Left cardiac atrium (tissue), 4 donors: ENCODE measurements at places on chromosomes 12 and 14. TPM values are rescaled to one million over a fixed set of nuclear protein-coding genes. Genes with fewer than 3 reads are reported as not detected.

GRCh38 chr12:65518771-65519170 is 240.3 kb downstream of the MSRB3 start:
- no peak for DNase-seq

DNA sequence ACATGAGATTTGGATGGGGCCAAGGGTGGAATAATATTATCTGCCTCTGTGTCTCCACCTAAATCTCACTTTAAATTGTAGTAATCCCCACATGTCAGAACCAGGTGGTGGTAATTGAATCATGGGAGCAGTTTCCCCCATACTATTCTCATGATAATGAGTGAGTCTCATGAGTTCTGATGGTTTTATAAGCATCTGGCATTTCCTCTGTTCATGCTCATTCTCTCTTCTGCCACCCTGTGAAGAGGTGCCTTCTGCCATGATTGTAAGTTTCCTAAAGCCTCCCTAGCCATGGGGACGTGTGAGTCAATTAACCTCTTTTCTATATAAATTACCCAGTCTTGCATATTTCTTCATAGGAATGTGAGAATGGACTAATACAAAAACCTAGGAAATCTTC is 29.9 kb downstream of the TSPAN19 start:
- DNase-seq = no peak

DNA sequence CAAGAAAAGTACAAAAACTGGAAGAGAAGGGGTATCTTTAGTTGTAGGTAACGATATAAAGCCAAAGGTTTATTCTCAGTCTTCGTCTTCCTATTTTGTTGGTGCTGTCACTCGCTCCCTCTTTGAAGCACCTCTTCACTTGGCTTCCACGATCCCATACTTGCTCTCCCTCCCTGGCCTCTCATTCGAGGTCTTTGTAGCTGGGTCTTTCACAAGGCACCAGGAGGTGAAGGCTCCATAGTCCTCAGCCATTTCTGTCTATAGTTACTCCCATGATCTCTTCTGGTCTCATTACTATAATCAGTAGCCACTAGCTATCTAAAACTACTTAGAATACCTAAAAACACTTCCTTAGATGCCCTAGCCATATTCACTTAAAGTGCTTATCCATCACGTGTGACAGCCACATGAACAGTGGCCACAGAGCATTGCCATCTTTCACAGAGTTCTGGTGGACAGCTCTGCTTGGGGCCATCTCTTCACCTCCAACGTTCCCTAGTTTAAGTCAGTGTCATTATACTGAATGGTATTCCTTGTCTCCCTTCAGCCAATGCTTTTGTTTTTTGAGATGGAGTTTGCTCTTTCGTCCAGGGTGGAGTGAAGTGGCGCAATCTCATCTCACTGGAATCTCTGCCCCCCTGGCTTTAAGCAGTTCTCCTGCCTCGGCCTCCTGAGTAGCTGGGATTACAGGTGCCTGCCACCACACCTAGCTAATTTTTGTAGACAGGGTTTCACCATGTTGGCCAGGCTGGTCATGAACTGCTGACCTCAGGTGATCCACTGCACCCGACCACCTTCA is 57.1 kb downstream of the ATP2A2 start:
- no peak for DNase-seq

- no peak for DNase-seq
Measured at GRCh38 chr14:59863806-59864525, 6.6 kb downstream of the RTN1 start.

DNA sequence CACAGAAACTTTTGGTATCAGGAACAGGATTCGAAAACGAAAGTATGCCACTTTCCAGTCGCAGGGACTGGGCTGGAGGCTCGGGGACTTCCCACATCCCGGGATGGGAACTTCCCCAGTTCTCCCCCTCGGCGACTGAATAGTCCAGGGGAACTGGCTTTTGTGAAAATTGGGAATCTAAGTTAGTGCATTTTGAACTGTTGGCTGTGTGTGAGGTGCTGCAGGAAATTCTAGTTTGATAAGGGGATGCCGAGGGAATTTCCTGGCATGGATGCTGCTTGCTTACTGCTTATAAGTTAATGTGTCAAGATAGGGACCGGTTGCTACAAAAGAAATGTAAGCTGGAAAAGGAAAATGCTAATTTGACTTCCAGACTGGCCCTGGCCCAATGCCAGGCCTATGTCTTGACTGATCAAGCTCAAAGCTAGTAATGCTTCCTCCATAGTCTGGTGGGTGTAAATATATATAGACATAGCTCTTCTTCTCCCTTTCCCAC is 73.4 kb upstream of the EIF5 start:
- peak; percentile 67 for DNase-seq

- no peak for DNase-seq
Measured at GRCh38 chr12:22230280-22230794, 104.2 kb downstream of the ST8SIA1 start.

GRCh38 chr12:32134101-32134888 is 27.6 kb downstream of the BICD1 start:
- no peak for DNase-seq

- DNase-seq = no peak
Measured at GRCh38 chr12:88805286-88805685, 225.0 kb upstream of the KITLG start.

DNA sequence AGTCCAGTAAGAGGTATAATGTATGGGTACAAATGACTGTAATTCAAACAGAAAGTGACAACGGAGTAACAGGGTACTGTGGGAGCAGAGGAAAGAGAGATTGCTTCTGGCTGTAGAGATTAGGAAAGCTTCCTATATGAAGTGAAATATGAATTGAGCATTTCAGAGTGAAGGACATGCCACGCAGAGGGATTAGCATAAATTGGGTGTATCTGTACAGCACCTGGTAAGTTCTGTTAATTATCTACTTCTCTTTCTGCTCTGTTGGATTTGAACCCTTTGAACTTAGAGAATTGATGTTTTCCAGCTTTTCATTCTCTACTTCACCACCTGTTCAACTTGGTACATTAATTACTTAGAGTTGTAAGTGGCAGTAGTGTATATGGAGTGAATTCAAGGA is 8.8 kb downstream of the STK38L start:
- DNase-seq = no peak

DNA sequence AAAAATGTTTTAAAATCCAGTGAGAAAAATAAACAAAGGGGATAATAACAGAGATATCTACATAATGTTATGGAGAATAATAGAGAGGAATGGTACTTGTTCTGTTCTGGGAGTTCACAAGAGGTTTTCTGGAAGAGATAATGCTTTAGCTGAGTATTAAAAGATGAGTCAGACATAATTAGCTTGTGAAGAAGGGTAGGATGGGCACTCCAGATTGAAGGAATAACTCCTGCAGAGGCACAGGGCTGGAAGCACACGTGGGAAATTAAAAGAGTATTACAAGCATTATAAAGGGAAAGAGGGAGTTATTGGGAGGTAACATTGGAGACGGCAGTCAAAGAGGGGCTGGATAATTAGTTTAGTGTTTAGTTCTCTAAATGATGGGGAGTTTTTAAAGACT is 124.9 kb upstream of the BTG1 start:
- no peak for DNase-seq

DNA sequence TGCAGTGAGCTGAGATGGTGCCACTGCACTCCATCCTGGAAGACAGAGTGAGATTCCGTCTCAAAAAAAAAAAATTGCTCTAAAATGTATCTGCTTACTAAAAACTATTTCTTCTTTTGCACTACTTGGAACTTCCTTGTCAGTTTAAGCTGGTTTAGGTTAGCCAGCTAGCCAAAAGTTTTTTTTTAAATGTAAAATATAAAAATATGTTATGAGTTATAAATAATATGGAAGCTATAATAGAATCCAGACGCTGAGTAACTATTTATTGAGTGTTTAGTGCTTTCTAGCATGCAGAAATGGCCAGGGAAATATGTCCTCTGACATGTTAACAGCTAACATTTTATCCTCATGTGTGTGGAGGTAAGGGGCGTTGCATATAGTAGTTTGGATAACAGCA is 85.6 kb downstream of the PLEKHA5 start:
- no peak for DNase-seq

GRCh38 chr14:87233266-87233665 is 759.7 kb downstream of the GALC start:
- DNase-seq = no peak

DNA sequence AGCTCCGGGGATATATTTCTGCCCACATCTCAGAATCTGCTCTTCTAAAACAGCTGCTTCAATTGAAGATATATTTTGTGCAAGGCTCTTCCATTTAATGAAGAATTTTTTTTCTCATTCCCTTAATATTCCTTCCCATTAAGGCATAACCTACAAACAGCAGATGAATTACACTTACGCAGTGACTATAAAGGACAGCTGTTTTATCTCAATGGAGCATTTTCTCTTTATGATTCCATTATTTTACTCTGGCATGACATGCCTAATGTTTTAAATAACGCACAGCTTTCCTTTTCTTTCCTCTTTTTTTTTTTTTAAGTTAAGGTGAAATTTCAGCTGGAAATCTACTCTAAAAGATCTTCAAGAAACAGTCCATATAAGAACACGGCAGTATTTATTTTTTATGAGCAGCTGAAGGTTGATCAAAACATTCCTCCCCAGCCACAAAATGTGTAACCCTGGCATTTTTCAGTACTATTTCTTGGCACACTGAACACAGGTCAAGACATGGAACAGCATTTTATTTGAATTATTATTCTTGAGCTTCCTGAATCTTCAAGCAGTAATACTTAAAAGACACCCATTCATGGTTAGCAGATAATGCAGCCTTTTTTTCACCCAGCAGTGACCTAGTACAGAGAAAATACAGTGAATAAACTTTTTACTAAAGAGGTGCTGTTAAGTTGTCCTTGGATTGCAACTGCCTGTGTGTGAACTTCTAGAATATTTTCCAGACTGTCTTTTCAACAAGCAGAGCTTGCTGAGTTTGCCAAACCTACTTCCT is 118.1 kb upstream of the FOXN3 start:
- no peak for DNase-seq

- DNase-seq = no peak
Measured at GRCh38 chr12:124044809-124045321, 71.8 kb downstream of the ZNF664 start.

GRCh38 chr12:88558340-88558867 is 21.9 kb downstream of the KITLG start:
- DNase-seq = no peak

GRCh38 chr14:95469134-95469481 is 47.3 kb downstream of the SYNE3 start:
- no peak for DNase-seq

GRCh38 chr14:24483604-24484252 is 24.3 kb downstream of the CMA1 start:
- DNase-seq = no peak

GRCh38 chr14:53391631-53392285 is 238.6 kb upstream of the DDHD1 start:
- no peak for DNase-seq

- DNase-seq = peak; percentile 55
Measured at GRCh38 chr12:121872546-121873215, 14.0 kb upstream of the HPD start.

DNA sequence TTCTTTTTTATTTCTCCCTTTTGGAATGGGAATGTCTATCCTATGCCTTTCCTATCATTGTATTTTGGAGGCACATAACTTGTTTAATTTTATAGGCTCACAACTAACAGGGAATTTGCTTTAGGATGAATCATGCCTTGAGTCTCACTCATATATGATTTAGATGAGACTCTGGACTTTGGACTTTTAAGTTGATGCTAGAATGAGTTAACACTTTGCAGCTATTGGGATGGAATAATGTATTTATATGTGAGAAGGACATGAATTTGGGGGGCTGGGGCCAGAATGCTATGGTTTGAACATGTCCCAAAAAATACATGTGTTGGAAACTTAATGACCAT is 365.3 kb downstream of the ZFP36L1 start:
- no peak for DNase-seq

DNA sequence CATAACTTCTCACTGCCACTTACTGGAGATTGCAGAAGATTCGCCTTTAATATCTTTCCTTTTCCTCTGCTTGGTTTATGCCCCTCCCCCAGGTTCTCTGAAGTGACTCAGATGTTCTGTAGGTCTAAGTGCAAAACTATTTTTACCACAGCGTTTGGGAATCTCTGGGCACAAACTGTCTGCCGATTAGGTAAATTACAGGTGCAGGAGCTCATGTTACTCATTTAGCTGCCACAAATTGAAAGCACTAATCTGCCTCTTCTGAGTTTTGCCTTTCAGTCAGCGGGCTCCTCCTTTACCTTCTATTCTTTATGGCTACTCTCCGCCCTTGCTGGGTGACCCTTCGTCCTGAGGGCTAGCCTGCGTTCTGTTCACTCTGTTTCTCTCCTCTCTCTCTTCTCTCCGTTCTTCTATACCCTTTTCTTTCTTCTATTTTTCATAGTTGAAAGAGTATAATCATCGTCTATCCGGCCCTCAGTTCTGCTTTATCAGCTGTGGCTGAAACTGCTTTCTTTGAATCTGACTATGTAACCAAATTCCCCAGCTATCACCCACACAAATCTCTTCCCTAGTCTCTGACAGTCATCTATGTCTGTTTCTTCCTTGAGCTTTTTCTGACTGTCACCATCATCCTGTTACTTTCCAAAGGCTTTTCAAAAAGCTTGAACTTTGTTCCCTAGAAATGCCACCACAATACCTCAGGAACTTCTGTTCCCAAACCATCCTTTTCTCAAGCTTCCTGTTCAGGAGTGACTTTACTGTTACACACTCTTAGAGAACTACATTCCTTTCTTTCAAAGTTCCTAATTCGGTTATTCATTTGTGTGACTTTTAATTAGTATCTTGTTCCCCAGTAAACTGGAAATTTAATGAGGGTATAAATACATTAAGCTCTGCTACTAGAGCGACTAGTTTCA is 4.3 kb upstream of the MYF6 start:
- DNase-seq = peak; percentile 19

- no peak for DNase-seq
Measured at GRCh38 chr12:96271469-96272199, 77.5 kb downstream of the ELK3 start.

GRCh38 chr12:75509621-75510020 is 1.8 kb downstream of the KRR1 start:
- DNase-seq = no peak

Gene ASIC1
- total RNA-seq = 4.1 TPM

Gene DBX2
- total RNA-seq = 0.13 TPM

Gene CLEC7A
- total RNA-seq = 10.4 TPM

Gene OR4E2
- not detected for total RNA-seq

Gene PMCH
- not detected for total RNA-seq

Gene C12orf54
- not detected for total RNA-seq

Gene SERPINA1
- 7.1 TPM for total RNA-seq

Gene PRH2
- not detected for total RNA-seq

Gene KCNJ8
- 21.7 TPM for total RNA-seq
